ENCODE measurements at places on chromosomes 16 and 17. TPM values are rescaled to one million over a fixed set of nuclear protein-coding genes. Genes with fewer than 3 reads are reported as not detected.

Gene GLIS2
- total RNA-seq = not detected

- H3K27ac ChIP-seq = no peak overlapping the region
- no peak overlapping the region for H3K4me3 ChIP-seq
- no peaks in the 10 kb centered on the region for H3K4me1 ChIP-seq
- H3K36me3 ChIP-seq = no peaks in the 10 kb centered on the region
These were observed 71.5 kb upstream of the PLCG2 start for GRCh38 chr16:81707411-81708265.

DNA sequence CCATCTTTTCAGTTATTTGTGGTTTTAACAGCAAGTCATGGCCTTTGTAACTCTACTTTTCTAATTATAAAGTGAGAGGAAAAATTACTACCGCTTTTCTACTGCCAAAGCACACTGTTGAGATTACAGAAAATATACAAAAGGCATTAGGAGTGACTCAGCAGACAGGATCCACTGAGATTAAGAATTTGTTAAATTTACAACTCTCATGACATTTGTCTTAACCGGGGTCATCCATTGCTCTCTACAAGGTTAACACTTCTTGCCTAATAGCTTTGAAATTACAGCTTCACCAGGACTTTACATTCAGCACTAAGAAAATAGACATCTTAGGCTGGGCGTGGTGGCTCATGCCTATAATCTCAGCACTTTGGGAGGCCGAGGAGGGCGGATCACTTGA lies 93.4 kb downstream of the SSH2 start:
- peak overlapping the region; percentile 35 for H3K4me3 ChIP-seq
- H3K27ac ChIP-seq = peak overlapping the region; percentile 95

DNA sequence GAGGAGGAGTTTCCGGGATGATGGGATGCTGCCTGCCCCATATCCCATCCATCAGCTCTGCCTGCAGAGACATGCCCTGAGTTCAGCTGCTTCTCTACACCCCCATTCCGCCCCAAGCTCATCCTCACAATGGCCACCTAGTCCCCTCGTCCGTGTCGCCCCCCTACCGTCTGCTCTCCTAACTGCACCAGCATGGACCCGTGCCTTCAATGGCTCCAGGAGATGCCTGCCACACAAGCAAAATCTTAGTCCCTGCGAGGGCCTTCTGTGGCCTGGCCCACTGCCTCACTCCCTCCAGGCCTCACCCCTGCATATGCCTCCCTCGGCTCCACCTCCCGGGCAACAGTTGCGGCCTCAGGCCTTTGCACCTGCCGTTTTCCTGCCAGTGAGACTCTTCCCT lies 1.8 kb upstream of the TELO2 start:
- no peak for DNase-seq
- no peak overlapping the region for H3K4me3 ChIP-seq
- H3K36me3 ChIP-seq = no peaks in the 10 kb centered on the region
- no peak overlapping the region for H3K27ac ChIP-seq
- H3K27me3 ChIP-seq = no peaks in the 10 kb centered on the region
- peaks cover 19% of the 10 kb centered on the region for H3K4me1 ChIP-seq

GRCh38 chr17:20095336-20096080 lies 86.3 kb downstream of the SPECC1 start:
- H3K27ac ChIP-seq = no peak overlapping the region
- no peaks in the 10 kb centered on the region for H3K4me1 ChIP-seq
- no peaks in the 10 kb centered on the region for H3K36me3 ChIP-seq
- DNase-seq = no peak
- no peak overlapping the region for H3K4me3 ChIP-seq
- no peaks in the 10 kb centered on the region for H3K27me3 ChIP-seq

Gene CDRT15
- total RNA-seq = not detected

Gene FOXF1
- total RNA-seq = not detected

Gene APPBP2
- 15.9 TPM for total RNA-seq

Gene CCDC200
- total RNA-seq = not detected

Gene VMO1
- not detected for total RNA-seq

DNA sequence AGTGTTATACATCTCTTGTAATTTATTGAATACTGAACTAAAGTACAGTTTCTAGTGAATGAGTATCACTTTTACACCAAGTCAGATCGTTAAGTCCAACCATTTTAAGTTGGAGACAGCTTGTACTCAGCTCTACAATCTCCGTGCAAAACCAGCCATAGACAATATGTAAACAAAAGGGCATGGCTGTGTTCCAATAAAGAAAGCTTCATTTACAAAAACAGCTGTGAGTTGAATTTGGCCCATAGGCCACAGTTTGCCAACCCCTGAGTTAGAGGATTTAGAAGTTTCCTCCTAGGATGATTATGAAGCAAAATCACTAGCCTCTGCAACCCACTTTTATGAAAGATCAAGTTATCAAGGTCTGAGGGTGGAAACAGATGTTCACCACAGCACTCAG lies 105.7 kb upstream of the RCVRN start:
- DNase-seq = no peak
- no peak overlapping the region for H3K4me3 ChIP-seq
- H3K4me1 ChIP-seq = peaks cover 49% of the 10 kb centered on the region

GRCh38 chr17:58006560-58006923 lies 504 bp downstream of the SRSF1 start:
- H3K4me1 ChIP-seq = peaks cover 53% of the 10 kb centered on the region
- H3K27me3 ChIP-seq = no peaks in the 10 kb centered on the region
- peak; percentile 86 for DNase-seq
- H3K36me3 ChIP-seq = peaks cover 52% of the 10 kb centered on the region
- H3K27ac ChIP-seq = peak overlapping the region; percentile 97

DNA sequence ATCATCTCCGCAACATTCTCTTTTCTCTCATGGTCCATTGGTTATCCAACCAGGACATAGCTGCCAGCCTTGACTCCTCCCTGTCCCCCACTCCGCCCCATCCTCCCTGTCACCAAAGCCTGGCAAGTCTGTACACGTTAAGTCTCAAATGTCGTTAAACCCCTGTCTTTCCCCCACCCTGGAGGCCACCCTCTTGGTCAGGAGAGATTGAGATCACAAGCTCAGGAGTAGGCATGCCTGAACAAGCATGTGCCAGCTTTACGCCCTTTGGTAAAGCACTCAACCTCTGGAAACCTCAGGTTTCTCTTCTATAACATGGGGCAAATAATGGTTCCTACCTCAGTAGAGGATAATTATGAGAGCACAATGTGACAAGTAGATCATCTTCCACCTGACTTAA lies 38.1 kb upstream of the CCL1 start:
- no peaks in the 10 kb centered on the region for H3K36me3 ChIP-seq
- no peaks in the 10 kb centered on the region for H3K27me3 ChIP-seq
- H3K4me3 ChIP-seq = no peak overlapping the region
- H3K27ac ChIP-seq = no peak overlapping the region
- DNase-seq = no peak

DNA sequence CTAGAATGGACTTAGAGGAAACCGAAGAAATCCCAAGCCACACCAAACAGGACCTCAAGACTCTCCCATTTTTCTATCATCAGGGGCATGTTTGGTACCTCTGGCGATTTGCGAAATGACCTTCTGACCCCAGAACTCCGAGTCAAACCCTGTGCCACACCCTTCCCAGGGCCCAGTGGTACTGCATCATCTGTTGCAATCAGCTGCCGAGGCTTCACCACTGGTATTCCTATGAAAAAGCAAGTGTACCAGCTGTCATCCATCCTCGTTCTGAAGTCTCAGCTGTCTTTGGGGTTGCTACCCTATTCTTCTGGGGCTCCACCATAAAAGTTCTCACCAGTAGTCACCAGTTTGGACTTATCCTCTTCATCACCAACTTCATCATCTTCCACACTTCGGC lies 2.3 kb upstream of the RSKR start:
- no peak overlapping the region for H3K27ac ChIP-seq
- no peak overlapping the region for H3K4me3 ChIP-seq
- peaks cover 70% of the 10 kb centered on the region for H3K36me3 ChIP-seq
- H3K27me3 ChIP-seq = no peaks in the 10 kb centered on the region
- no peak for DNase-seq
- H3K4me1 ChIP-seq = no peaks in the 10 kb centered on the region

Gene TMEM100
- total RNA-seq = 0.43 TPM

DNA sequence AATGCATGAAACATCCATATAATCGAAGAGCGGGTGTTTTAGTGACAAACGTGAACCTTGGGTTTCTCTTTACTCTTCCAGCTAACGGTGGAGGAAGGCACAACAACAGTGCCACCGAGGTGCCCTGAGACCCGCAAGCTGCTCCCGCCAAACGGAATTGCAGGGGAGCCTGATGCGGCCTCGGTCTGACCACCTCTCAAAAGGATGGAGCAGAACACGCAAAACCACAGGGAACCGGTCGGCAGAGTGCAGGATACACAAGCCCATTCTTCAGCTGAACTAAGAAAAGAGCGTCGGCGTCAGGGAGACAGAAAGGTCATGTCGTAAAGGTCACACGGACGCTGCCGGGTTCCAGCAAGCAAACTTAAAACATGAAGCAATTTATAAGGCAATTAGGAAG lies 109.5 kb upstream of the ZNF750 start:
- no peaks in the 10 kb centered on the region for H3K4me1 ChIP-seq
- no peak overlapping the region for H3K27ac ChIP-seq
- H3K27me3 ChIP-seq = no peaks in the 10 kb centered on the region

Gene TAT
- total RNA-seq = not detected

Gene OR4D1
- total RNA-seq = not detected

DNA sequence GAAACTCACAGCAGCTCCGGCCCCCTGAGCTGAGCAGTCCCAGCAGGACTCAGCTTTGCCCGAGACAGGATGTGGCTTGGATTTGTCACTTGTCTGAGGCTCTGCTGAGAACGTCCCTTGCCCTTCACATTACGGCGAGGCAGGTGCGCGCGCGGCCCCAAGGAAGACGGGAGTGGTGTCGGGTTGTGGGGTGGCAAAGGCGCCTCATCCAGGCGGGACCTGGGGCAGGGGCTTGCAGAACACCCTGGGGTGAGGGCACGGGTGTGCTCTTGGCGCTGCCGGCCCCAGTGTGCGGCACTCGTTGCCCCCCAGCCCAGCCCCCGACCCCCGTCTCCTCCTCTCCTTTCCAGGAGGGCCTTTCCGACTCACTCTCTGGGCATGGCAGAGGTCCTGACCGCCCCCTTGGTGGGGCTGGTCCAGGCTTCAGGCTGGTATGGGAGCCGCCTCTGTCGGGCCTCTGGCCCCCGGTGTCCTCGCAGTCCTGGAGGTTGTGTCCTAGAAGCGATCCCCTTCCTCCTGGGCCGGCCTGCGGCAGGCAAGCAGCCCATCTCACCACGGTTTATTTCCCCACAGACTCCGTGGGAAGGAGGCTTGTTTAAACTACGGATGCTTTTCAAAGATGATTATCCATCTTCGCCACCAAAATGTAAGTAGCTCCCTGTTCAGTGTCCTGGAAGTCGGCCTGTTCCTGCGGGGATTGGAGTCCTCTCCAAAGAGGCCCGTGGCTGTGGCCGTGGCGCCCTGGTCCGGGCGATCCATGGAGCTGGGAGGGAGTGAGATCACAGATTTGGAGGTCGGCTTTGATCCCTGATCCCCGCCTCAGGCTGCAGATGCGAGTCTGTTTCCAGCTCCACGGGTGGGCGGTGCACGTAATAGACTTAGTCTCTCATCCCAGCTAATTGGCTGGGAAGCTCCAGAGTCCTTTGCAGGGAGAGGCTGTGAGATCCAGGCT lies 5.9 kb downstream of the UBE2I start:
- no peak overlapping the region for H3K27ac ChIP-seq
- H3K36me3 ChIP-seq = peaks cover 43% of the 10 kb centered on the region
- H3K4me3 ChIP-seq = no peak overlapping the region
- H3K4me1 ChIP-seq = peaks cover 15% of the 10 kb centered on the region
- no peak for DNase-seq

DNA sequence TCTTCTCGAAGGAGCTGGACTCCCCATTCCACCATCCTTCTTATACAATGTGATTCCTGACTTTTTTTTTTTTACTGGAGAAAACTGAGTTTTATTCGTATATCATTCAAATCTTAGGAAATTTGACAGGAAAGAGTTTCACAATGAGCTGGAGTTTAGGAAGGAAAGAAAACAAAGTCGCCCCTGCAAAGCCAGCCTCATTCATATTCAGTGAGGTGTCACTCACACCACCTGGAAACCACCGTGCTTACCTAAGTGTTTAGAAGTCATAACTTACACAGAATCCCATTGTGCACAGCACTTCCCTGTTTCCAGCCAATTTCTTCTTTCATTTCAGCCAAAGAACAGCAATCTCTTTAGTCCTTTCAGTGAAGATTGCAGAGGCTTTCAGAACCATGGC lies 90.3 kb upstream of the CHMP6 start:
- H3K27ac ChIP-seq = no peak overlapping the region
- no peak overlapping the region for H3K4me3 ChIP-seq
- DNase-seq = no peak
- peaks cover 8% of the 10 kb centered on the region for H3K4me1 ChIP-seq
- no peaks in the 10 kb centered on the region for H3K27me3 ChIP-seq

DNA sequence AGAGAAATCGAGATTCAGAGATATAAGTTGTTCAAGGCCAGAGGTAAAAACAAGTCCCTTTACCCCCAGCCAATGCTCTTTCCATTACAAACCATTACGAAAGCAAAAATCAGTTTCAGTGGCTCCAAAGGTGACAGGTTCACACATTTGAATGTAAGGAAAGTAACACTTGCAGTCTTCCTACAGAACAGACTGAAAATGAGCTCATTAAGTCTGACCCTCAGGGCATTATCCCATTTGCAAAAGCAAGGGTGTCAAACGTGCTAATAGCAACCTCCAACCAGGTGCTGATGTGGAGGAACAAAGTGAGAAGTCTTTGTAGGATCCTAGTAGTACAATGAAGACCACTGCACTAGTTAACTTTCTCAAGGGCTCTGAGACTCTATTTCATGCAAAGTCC lies 65.2 kb downstream of the XPO6 start:
- H3K4me3 ChIP-seq = no peak overlapping the region
- no peak for DNase-seq
- peaks cover 15% of the 10 kb centered on the region for H3K4me1 ChIP-seq
- H3K27me3 ChIP-seq = no peaks in the 10 kb centered on the region
- no peak overlapping the region for H3K27ac ChIP-seq

- no peak overlapping the region for H3K27ac ChIP-seq
- no peaks in the 10 kb centered on the region for H3K36me3 ChIP-seq
- H3K4me3 ChIP-seq = no peak overlapping the region
- no peaks in the 10 kb centered on the region for H3K27me3 ChIP-seq
- no peak for DNase-seq
These were observed 73.4 kb downstream of the MYO1D start for GRCh38 chr17:32803544-32803943.

Gene ACSM2A
- not detected for total RNA-seq

DNA sequence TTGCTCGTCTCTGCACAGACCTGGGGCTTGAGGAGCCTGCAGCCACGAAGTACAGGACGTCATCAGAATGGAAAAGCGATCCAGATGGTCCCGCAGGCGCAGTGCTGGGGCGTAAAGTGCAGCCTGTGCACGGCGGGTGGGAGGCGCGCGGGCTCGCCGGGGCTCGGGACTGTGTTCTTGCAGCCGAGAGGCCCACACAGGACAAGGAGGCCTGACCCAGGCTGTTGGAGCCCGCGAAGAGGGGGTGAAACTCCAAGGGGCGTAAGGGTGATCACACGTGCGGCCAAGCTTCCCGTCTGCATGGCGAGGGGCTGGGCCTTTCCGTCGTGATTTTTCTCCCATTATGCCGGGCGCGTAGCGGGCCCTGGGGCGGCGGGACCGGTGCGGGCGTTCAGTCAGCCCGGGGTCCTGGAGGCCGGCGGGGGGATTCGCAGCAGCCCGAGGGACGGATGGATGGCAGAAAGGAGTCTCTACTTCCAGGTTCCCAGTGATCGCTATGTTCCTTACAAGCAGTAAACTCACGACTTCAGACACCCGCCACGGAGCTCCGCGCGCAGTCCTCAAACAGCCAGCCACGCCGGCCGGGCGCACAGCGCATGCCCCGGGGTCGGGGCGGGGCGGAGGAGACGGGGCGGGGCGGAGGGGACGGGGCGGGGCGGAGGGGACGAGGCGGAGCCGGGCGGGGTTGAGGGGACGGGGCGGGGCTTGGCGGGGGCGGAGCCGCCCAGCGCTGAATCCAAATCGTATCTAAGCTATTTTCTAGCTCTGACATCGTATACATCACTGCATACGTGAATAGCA lies 141.0 kb upstream of the KCNJ18 start:
- H3K4me3 ChIP-seq = peak overlapping the region; percentile 79
- peaks cover 14% of the 10 kb centered on the region for H3K4me1 ChIP-seq
- H3K27me3 ChIP-seq = no peaks in the 10 kb centered on the region
- H3K36me3 ChIP-seq = no peaks in the 10 kb centered on the region
